Stimulated activated CD4-positive, alpha-beta T cell treated with anti-CD3 and anti-CD28 coated beads, TNF-alpha, amount 100 ng/mL, for 1 hour (primary cell): ENCODE measurements at places on chromosomes 12 and 14.

DNA sequence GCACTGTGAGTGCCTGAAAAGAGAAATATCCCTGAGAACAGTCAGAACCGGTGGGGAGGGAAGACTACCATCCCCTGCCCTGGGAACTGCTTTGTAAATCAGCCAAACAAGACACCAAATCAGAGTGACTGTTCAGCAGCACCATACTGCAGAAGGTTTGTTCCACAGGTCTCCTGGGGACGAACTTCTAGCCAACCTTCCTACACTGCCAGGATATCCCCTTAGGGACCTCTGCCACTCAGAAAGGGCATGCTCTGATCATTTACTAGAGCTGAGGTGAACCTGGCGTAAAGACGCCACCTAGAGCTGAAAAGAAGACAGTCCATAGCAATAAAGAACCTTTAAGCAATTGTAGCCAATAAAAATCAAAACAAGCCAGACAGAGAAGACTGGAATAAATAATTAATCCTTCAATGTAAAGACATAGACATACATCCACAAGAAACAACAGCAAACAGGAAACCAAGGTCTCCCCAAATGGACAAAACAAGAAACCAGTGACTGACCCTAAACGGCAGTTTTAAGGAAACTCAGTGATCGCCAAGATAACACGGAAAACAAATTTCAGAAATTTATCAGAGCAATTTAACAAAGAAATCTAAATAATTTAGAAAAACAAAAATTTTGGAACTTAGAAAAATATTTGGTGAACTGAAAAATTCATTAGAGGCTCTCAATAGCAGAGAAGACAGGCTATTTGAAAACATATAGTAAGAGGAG is 228.1 kb upstream of the AMIGO2 start:
- peak; percentile 28 for DNase-seq

DNA sequence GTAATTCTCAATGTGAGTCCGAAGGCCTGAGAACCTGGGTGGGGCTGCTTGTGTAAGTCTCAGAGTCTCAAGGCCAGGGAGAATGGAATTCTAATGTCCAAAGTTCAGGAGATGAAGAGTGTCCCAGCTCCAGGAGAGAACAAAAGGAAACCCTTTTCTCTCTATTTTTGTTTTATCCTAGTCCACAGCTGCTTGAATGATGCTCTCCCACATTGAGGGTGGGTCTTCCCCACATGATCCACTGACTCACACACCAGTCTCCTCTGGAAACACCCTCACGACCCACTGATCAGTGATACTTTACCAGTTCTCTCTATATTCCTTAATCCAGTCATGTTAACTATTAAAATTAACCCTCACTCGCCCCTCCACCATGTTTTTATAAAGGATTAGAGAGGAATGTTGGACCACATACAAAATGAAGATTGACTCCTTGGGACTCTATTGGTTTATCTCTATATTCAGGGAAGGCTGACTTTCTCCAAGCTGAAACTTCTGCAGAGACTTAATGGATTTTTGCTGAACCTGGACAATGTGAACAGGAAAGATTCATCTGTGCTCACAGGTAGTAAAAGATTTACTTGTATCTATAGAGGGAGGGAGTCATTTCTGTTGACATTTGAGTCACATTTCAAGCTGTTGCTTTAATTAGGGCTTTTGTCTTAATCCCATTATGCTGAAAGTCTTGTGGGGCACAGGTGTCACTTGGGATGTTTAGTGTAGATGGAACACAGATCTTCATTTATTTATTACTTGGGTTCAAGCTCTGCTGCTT is 1061.0 kb upstream of the TMEM132C start:
- no peak for DNase-seq

- no peak for DNase-seq
These were observed 20.3 kb upstream of the PPP4R4 start for GRCh38 chr14:94153750-94154342.

- no peak for DNase-seq
These were observed 1.7 kb downstream of the NCOR2 start for GRCh38 chr12:124565656-124566160.

DNA sequence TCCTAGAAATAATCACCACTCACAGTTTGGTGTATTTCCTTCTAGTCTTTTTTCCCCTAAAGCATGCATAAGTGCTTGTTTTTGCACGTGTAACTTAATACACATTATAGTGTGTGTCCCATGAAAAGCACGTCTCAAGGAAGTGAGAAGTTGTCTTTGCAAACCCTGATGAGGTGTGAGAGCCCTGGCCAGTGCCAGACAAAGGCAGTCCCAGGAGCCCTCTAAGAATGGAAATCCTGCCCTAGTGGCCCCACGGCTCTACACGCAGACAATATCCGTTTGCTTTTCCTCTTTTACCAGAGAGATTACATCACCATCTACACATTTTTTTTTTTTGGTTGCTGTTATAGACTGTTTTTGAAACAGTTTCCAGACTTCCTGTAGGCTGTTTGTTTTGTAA is 85.5 kb upstream of the FZD10 start:
- no peak for DNase-seq

GRCh38 chr12:107684029-107684795 is 1.4 kb upstream of the PWP1 start:
- no peak for DNase-seq

DNA sequence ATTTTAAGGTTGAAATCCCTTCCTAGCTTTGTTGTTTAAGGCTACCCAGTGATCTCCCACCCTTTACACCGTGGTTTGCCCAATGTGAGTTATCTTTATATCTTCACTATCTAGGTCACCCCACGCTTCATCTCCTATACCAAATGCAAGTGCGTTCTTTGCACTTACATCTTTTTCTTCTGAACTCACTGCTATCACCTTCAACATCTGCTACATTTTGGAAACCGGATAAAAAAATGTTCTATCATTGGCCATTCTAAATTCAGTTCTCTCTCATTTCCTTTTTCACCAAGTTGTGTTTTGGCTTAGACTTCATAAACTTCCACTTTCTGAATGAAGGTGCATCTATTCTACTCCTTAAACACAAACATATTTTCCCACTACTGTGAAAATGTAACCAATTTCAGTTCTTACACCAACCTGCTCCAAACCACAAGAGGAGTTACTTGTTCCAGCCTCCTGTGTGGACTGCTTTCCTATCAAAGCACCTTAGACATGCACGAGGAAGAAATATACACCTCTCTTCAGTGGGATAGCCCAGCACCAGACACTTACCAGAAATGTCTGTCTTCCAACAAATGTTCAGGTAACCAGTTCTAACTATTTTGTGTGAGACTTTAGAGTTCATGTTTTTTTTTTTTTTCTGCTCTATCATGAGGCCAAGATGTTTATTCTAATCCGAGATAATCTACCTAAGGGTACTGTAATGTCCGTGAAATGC is 21.9 kb downstream of the CLEC9A start:
- no peak for DNase-seq

DNA sequence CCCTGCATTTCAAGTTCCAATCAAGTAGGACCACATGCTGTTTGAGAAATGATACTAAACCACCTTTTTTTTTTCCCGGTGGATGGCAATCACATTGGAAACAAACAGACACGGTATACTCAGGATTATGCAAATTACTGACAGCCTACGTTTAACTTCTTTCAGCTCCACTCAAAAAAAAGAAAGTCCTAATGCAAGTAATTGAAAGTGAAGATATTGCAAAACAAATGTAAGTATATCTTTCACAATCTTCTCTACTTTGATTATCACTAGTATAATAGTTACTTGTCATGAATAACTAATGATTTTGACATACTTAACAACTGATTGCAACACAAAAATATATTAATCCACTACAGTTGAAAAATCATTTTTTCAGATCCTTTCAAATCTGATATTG is 2.6 kb upstream of the OSBPL8 start:
- DNase-seq = no peak

- no peak for DNase-seq
These were observed 617 bp downstream of the TTC8 start for GRCh38 chr14:88825078-88825458.

DNA sequence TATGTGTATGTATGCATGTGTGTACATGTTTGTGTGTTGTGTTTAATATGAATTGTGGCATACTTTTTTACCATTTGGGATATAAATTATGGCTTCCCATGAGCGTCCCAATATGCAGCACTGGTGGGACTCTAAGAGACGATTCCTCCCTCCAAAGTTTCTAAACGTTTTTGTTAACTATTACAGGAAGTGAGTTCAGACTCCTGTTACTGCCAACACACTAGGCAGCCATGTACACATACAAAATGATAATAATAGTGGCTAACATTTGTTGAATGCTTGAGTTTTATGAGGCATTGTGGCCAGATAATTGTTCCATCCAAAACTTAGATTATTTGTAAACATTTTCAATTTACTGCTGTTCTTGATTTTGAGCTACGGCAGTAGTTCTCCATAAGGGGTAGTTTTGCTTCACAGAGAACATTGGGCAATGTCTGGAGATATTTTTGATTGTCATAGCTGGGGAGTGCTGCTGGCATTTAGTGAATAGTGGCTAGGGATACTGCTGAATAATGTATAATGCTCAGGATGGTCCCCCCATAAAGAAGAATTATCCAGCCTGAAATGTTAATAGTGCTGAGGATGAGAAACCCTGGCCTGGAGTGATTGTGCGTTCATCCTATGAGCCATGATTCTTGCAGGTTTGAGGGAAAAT is 45.1 kb downstream of the ARID2 start:
- DNase-seq = no peak

DNA sequence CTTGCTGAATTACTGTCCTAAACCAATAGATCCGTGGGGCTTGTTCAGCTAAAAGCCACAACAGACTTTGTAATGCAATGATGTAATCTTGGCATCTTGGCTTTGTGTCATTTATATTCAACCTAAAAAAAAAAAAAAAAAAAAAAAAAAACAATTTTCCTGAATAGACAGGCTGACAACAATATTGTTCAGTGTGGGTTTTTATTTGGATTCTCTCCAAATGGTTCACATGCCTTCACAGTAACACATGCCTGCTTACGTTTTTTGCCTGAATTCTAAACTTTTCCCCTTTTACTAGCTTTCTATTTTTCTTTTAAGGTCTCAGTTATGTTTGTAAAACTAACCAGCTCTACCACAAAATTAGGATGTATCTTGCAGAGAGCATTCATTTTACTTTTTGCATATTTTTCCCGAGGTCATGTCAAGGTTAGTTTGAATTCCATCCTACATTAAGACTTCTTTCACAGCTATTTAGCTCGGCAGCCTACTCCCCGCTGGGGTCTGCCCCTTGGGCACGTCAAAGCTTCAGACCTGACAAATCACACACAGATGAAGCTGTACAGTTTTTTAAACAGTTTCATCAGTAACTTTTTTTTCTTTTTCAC is 213.7 kb upstream of the NPAS3 start:
- no peak for DNase-seq
